NCI-H2081 (cell line): ENCODE measurements at places on chromosomes 5 and 9.

GRCh38 chr5:150582241-150583109, 58.0 kb upstream of the SYNPO start:
- DNase-seq: no peak

DNA sequence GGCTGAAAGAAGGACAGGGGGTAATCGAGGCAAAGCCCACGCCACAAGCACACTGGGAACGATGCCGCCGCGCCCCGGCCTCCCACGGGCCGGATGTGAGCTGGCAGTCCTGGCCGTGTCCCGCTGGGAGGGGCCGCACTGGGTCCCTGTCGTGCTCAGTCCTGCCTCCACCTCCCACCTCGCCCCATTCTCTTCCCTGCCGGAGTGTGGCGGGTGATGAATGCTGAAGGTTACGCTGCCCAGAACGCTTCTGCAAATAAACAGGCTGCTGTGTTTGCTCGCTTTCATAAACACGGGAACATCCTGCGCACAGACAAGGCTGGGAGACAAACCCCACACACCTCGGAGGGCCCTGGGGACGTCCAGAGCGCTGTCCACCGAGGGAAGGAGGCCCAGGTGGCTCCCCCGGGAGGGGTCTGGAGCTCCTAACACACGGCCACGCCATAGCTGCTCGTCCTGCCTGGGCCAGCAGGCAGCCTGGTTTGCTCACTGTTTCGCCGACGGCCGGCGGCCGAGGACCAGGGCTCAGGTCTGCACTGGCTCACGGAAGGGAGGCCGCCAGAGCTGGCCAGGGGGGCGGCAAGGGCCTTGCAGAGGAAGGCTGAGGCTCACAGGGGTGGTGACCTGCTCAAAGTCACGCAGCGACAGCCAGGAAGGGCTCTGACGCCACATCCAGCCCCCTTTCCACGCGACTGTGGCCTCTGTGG, 2.3 kb downstream of the DNLZ start:
- DNase-seq: no peak

GRCh38 chr5:555058-555623, 30.9 kb upstream of the SLC9A3 start:
- DNase-seq: no peak

DNA sequence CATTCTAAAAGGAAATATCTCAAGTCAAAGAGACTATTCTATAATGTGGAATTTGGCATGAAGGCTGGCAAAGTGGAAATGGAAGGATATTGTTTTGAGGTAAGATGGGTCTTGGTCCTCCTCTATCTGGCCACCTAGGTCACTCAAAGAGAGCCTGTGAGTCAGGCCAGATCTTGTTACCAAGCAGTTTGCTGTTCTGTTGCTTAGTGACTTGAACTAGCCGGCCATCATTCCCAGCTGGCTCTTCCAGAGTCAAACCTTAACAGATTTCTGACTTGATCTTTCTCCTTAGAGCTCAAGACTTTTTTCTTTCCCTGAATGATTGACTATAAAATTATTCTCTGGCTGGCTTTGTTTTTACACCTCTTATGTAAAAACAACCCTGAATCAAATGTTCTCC, 136.1 kb downstream of the PDE4D start:
- no peak for DNase-seq

GRCh38 chr9:28598408-28598807, 1025.1 kb upstream of the C9orf72 start:
- peak; percentile 94 for DNase-seq

GRCh38 chr9:36164989-36165388, 4.2 kb upstream of the CCIN start:
- no peak for DNase-seq

- DNase-seq: no peak
These were observed 91.0 kb downstream of the SNX18 start for GRCh38 chr5:54608423-54609085.

GRCh38 chr9:90546200-90546599, 96.4 kb downstream of the DIRAS2 start:
- DNase-seq: peak; percentile 94

- no peak for DNase-seq
These were observed 42.2 kb upstream of the SLC28A3 start for GRCh38 chr9:84382720-84383119.

DNA sequence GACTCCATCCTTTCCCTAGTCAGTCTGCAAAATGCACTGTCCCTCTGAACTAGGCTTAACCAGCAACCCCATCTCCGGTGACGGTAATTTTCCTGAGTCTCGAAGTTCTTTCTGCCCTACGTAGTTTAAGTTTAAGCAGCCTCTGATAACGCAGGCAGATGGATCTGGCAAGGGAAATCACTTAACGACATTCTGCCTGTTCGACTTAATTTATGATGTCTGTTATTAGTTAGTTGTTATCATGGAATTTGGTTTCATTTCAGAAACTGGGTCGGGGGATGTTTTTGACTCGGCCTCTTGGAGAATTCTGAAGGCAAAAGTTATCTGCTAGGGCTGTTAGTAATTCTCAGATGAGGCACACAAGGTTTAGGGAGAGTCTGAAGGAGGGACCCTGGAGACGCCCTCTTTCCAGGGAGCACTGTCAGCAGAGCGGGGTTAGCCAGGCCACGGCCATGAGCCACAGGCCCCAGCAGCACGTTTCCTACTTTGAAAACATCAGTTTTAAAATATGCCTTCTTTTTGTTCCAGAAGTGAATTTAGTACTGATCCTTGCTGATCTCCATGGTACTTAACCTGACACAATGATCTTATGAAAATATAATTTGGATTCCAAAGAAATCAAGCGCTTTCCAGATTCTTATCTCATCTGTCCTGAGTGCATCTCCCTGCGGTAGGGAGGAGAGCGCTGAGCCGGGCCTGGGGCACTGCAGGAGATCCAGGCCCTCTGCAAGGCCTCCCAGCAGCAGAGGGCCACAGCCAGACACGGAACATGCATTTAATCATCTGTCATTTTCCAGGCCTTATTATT, 171.0 kb upstream of the OTULINL start:
- DNase-seq: no peak
